ENCODE measurements at places on chromosomes 12 and 14.

GRCh38 chr12:19896041-19896440 is 456.7 kb downstream of the AEBP2 start:
- DNase-seq, result no peak

DNA sequence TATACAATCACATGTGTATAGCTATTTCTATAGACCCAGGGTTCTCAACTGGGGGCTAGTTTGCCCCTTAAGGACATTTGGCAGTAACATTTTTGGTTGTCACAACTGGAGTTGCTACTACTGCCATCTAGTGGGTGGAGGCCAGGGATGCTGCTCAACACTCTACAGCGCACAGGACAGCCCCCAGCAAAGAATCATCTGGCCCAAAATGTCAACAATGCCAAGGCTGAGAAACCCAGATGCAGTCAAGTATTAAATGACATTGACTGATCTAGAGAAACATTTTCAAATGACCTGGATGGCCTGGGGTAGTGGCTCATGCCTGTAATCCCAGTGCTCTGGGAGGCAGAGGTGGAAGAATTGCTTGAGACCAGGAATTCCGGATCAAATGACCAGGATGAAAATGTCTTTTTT is 5.8 kb downstream of the WSB2 start:
- peak; percentile 85 for DNase-seq

DNA sequence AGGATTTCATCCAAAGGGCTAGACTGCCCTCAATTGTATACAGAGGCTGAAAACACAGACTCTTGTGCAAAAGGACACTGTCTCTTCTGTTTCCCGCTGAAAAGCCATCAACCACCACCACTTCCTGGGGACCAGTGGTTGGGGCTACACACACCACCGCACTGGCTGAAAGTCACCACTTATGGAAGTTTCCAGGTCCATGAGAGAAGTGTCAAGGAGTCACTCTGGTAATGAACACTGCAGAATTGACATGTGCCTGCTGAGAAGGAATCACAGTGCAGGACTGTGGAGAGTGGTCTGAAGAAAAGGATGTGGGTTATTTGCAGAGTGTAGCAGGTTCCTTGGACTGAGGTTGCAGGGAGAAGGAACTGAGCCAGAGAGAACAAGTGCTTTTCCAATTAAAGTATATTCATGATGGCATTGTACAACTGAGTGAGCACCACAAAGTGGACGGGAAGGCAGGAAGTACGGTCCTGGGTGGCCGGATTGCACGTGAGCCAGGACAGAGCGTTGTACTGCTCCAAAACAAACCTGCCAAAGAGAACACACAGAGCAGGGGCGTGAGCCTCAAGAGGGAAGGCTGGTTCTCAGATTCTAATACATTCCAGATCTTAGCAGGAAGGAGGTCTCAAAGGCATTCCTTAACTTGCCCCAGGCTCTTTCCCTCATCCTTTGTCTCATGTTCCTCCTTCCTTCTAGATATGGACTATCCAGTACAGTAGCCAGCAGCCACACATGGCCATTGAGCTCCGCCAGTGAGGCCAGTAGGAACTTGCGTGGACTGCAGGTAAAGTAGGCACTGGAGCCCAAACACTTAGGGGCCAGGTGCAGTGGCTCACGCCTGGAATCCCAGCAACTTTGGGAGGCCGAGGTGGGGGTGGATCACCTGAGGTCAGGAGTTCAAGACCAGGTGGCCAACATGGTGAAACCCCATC is 316.4 kb downstream of the MED13L start:
- DNase-seq, result no peak

DNA sequence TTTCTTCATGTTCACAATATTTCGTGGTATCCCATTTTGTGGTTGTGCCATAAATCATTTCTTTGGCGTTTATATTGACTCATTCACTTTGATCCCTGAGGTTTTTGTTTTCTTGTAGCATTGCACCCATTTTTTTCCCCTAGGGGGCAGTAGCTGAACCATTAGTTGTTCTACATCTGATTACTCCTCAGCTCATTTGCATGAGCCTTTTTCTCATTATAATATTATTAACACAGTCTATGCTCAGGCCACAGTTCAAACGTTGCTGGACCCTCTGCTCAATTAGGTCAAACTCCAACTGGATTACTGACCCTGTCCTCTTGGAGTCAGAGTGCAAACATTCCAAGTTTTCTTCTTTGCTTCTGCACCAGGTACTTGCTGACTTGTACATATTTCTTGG is 475.4 kb upstream of the SEL1L start:
- DNase-seq, result no peak

- no peak for DNase-seq
These were observed 22.2 kb downstream of the JAG2 start for GRCh38 chr14:105146181-105146975.

GRCh38 chr12:55612646-55613045 is 24.0 kb upstream of the OR10P1 start:
- DNase-seq, result no peak

GRCh38 chr12:51915951-51916350 is 8.6 kb downstream of the ACVRL1 start:
- no peak for DNase-seq

GRCh38 chr12:131012279-131013069 is 58.8 kb downstream of the ADGRD1 start:
- no peak for DNase-seq

GRCh38 chr12:13173012-13173932 is 23.3 kb upstream of the EMP1 start:
- peak; percentile 49 for DNase-seq

DNA sequence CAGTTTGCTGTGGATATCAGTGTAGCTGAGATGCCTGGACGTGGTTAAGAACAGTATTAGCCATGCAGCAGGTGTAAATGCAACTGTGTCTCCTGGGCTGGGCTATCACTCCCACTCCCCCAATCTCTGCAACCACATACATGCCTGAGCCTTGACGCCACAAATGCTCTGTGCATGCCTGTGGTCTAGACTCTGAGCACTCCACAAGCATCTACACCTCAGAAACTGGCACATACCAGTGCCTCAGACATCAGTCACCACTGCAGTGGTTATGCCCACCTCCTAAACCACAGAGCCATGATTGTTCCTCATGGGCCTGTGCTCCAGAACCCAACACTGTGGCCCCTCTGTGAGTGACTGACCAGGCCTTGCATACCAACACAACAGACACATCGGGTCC is 226.8 kb upstream of the ALG10 start:
- no peak for DNase-seq

GRCh38 chr12:70721656-70722357 is 84.6 kb upstream of the PTPRB start:
- no peak for DNase-seq

- no peak for DNase-seq
These were observed 38.6 kb upstream of the SMUG1 start for GRCh38 chr12:54227376-54227775.

GRCh38 chr14:52829527-52830185 is 38.2 kb upstream of the GNPNAT1 start:
- no peak for DNase-seq

- no peak for DNase-seq
These were observed 1.8 kb downstream of the GDF3 start for GRCh38 chr12:7693793-7694192.

DNA sequence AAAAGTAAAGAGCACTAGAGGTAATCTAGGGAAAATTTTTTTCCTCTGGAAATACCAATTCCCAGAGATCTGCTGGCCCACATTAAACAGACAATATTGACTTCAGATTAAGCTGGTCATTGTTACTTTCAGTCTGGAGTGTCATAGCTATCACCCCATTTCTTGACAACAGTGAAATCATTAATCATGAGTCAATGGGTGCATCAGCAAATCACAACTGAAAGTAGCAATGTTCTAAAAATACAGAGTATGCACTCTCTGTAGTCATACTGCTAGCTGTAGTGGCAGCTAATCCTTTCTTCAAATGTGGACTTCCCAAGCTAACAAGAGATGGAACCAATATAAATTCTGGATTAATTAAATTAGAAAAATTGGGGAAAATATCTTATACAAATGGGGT is 129.9 kb downstream of the CPNE8 start:
- DNase-seq, result no peak

- DNase-seq, result peak; percentile 51
These were observed 39.5 kb downstream of the PROX2 start for GRCh38 chr14:74836251-74836960.

- no peak for DNase-seq
These were observed 25.4 kb downstream of the CCDC85C start for GRCh38 chr14:99578541-99579101.

- no peak for DNase-seq
These were observed 170.2 kb upstream of the FOXG1 start for GRCh38 chr14:28596391-28596790.

DNA sequence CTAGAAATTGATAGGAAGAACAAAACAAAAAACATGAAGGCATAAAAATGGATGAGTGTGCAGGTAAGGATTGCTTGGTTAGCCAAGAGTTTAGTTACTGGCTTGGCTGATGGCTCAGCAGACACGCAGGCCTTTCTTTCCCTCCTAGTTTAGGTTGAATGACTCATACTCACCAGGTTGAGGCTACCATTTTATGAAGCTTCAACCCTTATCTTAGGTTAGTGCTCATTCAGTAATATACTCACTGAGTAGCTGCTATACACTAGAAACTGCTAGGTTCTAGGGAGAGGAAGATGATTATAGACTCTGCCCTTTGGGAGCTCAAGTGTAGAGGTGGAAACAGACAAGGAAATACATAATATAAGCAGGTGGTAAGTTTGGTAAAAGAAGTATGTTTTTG is 6.0 kb downstream of the P3H3 start:
- DNase-seq, result no peak

GRCh38 chr12:70711831-70712230 is 74.6 kb upstream of the PTPRB start:
- no peak for DNase-seq

Data from activated naive CD4-positive, alpha-beta T cell treated with anti-CD3 and anti-CD28 coated beads for 36 hours (primary cell).